ENCODE measurements at places on chromosomes 2 and 18.

- no peak for DNase-seq
These were observed 3.7 kb upstream of the TGFA start for GRCh38 chr2:70557171-70557838.

- DNase-seq = no peak
These were observed 233.1 kb upstream of the MEX3C start for GRCh38 chr18:51430538-51430937.

GRCh38 chr18:13910501-13910900, 4.8 kb downstream of the MC2R start:
- peak; percentile 29 for DNase-seq

DNA sequence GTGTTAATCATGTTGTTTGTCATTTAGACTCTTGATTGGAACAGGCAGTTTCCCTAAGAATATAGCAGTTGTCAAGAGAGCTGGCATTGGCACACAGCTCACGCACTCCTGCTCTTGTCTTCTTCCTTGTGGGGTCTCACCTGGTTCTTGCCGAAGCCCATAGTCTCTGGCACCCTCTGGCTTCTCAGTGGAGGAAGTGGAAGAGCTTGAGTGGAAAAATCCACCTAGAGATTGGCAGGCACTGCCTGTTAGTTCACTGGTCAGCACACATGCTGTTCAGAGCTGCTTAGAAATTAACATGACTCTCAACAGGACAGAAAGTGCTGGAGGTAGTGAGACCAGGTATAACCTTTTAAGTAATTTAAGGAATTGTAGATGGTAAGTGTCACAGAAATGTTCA, 28.3 kb downstream of the SCTR start:
- DNase-seq = no peak

- DNase-seq = no peak
These were observed 12.1 kb downstream of the EPAS1 start for GRCh38 chr2:46309052-46309953.

DNA sequence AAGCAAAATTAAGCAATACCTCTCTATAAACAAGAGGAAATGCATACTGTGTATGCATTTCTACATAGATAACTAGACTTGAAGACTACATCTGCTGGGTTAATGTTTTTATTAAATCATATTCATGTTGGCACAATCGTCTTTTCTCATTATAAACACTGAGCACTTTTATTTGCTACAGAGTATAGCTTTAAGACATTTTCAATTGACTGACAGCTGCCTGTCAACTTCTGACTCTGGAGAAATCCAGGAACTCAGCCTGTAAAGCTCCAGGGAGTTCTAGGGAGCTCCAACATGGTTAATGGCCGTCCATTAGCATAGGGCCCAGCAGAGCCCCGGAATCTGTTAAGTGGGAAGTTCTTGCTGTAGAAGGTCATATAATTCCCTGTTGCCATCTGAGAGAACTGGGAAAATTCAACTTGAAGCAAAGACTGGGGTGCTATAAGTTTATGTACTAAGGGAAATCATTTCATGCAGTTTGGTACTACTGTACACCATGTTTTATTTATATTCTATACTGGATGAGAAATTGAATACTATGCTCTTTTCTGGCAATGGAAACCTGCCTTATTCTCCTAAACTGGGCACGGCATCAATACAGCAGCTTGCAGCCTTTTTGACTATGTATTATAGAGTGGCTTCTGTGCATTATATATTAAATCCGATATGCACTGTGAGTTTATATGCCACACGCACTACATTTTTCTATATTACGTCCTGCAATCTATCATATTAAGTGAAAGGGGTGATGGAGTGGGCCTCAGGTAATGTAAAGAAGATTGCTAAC, 243.5 kb upstream of the ZNF521 start:
- DNase-seq = no peak

DNA sequence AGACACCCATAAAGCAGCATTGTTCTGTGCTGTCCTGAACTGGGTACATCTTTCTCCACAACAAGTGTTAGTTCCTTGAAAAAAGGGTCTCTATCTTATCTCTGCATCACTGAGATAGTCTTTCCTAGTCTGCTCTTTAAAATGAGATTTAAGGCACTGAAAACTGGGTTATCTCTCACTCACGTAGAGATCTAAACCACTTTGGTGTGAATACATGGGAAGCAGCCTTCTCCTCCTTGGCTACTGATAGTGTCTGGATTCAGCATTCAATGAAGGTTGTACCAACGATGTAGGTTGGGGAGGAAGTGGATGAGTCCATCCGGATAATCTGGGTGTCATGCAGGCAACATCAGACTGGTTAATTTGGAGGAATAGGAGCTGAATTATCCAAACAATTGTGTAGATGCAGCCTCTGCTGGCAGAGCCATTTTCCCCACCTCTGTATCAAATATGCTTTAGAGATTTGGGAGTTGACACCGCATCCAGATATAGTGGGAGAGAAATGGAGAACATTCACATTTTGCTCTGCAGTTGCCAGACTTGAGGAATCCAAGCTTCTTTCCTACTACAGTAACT, 15.9 kb upstream of the SIX3 start:
- DNase-seq = no peak

DNA sequence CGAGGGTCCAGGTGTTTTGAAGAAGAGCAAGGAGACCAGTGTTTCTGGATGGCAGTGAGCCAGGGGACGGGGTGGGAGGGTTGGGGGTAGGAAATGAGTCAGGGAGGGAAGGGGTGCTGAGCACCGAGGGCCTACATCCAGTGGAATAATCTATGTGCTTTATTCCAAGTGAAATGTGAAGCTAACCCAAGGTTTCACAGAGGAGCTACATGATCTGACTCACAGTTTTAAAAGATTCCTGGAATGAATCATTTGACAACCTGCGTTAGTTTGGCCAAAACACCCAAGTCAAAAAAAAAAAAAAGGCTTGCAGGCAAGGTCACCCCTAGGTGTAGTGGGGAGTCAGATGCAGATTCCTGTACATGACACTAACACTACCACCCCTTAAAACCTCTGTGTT, 419.7 kb upstream of the MEX3C start:
- no peak for DNase-seq

GRCh38 chr2:74815941-74816340, 18.0 kb upstream of the HK2 start:
- DNase-seq = no peak

DNA sequence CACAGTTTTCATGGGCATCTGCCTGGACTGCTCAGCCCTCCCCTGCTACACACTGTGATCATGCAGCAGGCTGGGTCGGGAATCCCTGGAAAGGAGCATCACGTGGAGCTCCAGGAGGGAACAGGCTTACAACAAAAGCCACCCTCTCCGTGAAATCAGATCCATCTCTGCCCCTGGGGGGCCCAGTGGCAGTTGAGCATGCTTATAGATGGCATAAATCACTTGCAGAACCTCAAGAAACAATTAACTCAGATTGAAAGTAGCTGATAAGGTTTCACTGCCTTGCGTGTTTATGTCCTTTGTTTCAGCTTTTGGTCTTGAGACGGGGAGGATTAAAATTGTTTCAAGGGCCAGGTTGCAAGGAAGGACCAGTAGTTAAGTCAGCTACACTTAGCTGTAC, 354.8 kb upstream of the MEIS1 start:
- no peak for DNase-seq

GRCh38 chr18:48468151-48468550, 59.0 kb upstream of the ZBTB7C start:
- no peak for DNase-seq

DNA sequence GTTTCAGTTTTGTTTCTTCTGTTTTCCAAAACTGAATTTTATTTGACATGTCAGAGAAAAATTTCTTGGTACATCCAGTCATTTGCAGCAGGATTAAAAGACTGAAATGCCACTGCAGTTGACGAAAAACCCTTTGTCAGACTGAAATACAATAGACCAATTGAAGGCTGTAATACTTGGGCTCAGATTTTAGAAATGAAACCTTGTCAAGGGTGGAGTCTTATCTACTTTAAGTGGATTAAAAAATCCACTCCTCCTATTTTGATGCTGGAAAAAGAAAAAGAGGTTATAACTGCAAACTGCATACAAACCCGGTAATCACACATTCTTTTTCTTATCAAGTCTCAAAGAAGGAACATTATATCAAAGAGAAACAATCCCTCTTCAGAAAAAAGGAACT, 80.2 kb upstream of the NEUROD1 start:
- no peak for DNase-seq

DNA sequence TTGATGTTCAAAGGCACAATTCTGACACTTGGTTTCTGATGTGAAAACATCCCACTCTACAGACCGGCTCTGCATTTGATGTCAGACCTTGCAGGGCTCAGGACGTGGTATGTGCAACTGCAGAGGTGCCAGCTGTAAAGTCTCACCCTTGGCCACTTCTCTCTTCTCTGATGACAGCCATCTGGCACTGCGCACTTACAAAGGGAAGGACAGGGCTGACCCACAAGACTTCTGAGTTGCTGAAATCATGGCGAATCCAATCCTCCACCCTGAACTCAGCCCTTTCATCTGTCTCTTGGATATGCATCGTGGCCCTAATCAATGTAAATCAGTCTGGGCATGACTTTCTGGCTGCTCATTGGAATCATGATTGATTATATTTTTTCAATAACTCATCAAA, 82.5 kb downstream of the SEPTIN10 start:
- no peak for DNase-seq

DNA sequence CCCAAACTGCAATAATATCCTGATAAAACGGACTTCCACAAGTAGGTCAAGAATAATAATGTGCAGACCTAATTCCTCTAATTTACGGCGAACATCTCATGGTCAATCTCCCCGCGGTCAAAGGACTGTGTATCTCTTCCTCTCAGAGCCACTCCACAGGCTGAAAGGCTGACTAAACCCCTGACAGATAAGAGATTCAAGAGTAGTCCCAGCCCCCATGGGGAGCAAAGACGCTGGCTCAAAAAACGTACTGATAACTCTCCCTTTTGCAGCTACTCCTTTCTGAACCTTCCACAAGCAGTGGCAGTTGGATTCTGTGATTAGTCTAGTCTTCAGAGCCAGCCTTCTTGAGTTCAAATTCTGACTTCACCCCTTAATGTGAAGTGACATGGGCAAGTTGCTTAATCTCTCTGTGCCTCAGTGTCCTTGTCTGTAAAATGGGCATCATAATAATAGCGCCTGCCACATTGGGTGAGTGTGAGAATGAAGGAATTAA, 19.7 kb upstream of the IL18R1 start:
- DNase-seq = no peak

- peak; percentile 86 for DNase-seq
These were observed at the start of gene TWSG1 for GRCh38 chr18:9334329-9334972. TSS of gene TWSG1 (plus strand) at chr18:9334773. CDS start at chr18:9337230, 2,457 bp downstream.

DNA sequence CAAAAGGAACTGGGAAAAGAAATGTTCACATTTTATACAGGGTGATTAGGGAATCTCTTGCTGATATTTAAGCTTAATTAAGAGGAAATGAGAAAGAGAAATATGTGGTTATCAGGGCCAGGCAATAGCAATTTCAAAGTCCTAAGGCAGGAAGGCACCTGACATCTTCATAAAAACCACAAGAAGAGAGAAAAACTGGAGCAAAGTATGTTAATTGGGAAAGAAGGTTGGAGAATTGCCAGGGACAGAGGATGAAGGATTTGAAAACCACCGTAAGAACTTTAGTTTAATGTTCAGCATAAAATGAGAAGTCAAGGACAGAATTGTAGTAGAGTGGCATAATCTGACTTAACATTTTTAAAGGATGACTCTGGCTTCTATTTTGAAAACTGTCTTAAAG, 691.8 kb upstream of the NRXN1 start:
- DNase-seq = no peak

GRCh38 chr2:66539452-66539851, 104.5 kb downstream of the MEIS1 start:
- DNase-seq = no peak

DNA sequence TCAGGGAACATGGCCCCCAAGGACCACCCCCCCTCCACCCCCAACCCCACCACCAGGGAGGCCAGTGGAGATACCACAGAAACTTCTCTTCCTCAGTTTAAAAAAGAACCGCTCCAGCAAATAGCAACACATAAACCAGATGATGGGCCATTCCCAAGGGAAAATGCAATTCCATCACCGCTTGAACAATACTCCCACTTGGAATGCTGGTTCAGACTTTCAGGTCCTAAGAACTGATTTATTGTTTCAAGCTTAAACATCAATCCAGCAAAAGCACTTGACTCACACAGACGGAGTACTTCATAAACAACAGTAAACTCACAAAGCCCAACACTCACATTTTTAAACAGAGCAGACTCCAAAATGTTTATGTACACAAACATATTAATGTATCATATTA, 6.9 kb downstream of the HDAC4 start:
- DNase-seq = no peak

DNA sequence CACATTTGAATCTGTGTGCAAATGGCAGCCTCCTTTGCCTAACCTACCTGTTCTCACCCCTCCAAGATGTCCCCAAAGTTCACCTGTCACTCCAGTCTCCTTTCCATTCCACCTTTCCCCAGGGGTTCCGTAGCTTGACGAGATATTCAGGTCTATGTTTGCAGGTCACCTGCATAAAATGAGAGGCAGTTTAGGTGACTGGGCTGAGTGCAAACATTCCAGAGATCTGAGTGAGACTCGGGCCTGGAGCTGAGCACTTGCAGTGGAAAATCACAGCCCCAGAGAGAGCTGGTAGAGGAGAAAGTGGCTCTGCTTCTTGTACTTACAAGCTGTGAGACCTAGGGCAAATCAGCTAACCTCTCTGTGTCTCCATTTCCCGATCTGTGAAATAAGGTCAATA, 20.1 kb downstream of the CAPN14 start:
- DNase-seq = no peak

DNA sequence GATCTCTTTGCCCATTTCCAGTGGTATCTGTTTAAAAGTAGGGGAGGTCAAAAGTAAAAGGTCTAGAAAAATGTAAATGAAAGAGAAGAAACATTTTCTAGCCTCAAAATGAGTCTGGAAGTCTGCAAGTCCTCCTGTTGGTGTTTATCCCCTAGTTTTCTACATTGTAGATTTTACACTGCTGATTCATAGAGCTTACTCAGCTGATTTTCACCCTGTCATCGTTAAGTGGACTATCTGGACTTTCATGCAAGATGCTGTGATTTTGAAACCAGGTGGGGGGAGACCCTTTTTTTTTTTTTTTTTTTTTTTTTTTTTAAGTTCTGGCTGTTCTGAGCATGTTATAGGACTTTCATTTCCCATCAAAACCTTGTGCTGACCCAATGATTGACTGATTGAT, 10.3 kb downstream of the HOXD3 start:
- DNase-seq = no peak

Measured in G401 (cell line).